ENCODE measurements at places on chromosomes 5 and 9.

GRCh38 chr5:113054899-113055298 lies 78.3 kb downstream of the DCP2 start:
- no peak for DNase-seq

DNA sequence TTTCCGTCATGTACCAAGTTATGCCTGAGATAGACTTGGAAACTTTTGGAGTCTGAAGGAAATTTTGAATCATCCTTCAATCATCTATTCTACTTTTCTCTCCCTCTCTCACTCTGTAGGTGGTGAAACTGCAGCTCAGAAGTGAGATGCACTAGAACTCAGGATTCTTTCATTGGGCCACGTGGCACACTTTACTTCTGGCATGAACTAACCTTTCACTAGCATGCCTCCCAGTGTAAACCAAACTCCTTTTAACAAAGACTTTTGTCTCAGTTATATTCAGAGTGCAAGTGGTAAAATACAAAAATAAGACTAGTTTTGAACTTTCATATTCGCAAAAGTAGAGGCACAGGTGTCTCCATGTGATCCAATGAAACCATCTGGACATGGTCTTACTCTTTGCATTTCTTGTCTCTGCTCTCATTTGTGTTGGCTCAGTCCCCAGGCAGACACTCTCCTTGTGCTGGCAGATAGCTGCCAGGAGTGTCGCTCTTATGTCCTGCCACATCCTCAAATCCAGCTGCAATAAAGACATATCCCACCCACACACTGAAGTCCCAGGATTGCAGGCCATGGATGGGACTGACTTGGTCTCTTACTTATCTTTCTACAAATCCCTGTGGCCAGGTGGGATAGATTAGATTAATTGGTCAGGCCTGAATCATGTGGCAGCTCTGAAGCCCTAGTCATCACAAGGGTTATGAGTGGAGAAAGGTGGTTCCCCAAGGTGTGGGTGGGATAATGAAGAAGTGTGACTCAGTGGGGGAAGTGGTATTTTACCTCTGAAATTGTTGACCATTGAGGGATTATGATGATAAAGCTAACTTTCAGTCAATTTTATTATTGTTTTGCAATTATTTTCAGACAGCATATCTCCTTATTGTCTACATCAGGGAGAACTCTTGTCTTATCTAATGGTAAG lies 267.5 kb downstream of the GABRB2 start:
- no peak for DNase-seq

- no peak for DNase-seq
These were observed 11.1 kb upstream of the VPS13A start for GRCh38 chr9:77166193-77166592.

GRCh38 chr9:132582276-132582785 lies at the start of gene BARHL1:
BARHL1 (plus strand) TSS chr9:132582606; CDS start chr9:132582798, 192 bp downstream.
- no peak for DNase-seq

GRCh38 chr9:10230512-10230911 lies 382.3 kb downstream of the PTPRD start:
- DNase-seq = no peak

DNA sequence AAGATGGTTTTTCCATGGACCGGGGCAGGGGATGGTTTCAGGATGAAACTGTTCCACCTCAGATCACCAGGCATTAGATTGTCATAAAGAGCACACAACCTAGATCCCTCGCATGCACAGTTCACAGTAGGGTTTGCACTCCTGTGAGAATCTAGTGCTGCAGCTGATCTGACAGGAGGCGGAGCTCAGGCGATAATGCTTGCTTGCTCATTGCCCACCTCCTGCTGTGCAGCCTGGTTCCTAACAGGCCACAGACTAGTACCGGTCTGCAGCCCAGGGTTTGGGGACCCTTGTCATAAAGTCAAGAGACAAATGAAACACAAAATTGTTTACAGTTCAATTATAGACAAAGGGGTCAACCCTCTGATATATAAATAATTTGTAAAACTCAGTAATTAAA lies 101.7 kb downstream of the RANBP17 start:
- DNase-seq = no peak

- no peak for DNase-seq
These were observed 286.9 kb downstream of the ARHGEF28 start for GRCh38 chr5:73912821-73913271.

- no peak for DNase-seq
These were observed 1.4 kb downstream of the PPP3R2 start for GRCh38 chr9:101593345-101593744.

- no peak for DNase-seq
These were observed 39.4 kb downstream of the TNFAIP8 start for GRCh38 chr5:119395080-119395836.

GRCh38 chr5:59209758-59210359 lies 627.0 kb downstream of the RAB3C start:
- no peak for DNase-seq

- DNase-seq = no peak
These were observed at the start of gene ANKDD1B for GRCh38 chr5:75611311-75612225. ANKDD1B (plus strand) TSS chr5:75611453; CDS start chr5:75611635, 182 bp downstream.

DNA sequence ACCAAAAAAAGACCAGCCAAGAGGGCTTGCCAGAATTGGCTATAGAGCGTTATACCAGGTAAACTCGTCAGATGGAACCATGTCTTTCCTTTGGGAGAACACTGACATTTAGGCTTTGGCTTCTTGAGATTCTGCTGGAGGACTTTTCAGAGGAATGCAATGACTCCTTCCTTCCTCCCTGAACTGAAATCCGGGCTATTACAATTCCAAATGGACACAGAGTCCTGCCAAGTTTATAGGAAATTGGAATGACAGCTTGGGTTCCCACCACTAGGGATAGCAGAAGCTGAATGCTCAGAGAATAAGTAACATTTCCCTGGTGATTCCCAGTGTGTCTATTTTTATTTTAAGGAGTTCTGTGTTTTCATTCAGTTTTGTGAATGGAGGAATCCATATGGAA lies 143.0 kb downstream of the FGF1 start:
- no peak for DNase-seq

DNA sequence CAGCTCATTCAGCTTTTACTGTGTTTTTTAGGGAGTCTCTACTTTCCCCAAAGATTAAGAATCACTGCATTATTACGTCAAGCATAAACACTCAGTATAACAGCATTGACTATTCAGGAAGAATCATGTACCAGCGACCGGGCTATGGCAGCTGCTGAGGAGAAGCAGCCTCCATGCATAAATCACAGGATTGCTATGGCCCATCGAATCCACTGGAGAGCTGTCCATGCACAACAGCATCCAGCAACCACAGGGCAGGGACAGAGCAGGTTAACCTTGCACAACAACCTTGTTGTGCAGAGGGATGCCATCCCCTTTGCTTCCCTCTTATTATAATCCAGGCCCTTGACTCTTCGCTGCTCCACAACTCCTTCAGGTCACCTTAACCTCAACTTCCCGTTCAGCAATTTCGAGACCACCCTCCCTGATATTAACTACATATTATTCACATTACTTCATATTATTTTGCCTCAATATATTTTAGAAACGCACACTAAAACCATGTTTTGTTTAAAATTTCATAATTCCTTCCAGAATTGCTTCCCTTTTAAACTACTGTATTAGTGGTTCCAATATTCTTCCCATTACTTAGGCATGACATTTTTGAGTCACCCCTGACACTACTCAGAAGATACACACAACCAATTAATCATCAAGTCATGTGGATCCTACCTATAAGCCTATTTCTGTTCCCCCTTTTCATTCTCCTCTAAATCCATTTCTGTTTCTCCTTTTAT lies 991 bp downstream of the IARS1 start:
- no peak for DNase-seq

- DNase-seq = no peak
These were observed 215.8 kb upstream of the TRIM32 start for GRCh38 chr9:116471093-116471906.

GRCh38 chr5:124841829-124842712 lies 95.6 kb upstream of the ZNF608 start:
- DNase-seq = no peak

GRCh38 chr5:158513490-158514318 lies 586.0 kb downstream of the EBF1 start:
- DNase-seq = no peak

GRCh38 chr5:44361342-44362001 lies 27.7 kb downstream of the FGF10 start:
- no peak for DNase-seq

- DNase-seq = no peak
These were observed 256.4 kb downstream of the EBF1 start for GRCh38 chr5:158843305-158843704.

GRCh38 chr5:82738681-82739269 lies 338.4 kb downstream of the TMEM167A start:
- DNase-seq = peak; percentile 35

- DNase-seq = no peak
These were observed 3.3 kb downstream of the SNAPC3 start for GRCh38 chr9:15426019-15426418.

- DNase-seq = no peak
These were observed 82.2 kb upstream of the SLCO6A1 start for GRCh38 chr5:102581011-102581410.

DNA sequence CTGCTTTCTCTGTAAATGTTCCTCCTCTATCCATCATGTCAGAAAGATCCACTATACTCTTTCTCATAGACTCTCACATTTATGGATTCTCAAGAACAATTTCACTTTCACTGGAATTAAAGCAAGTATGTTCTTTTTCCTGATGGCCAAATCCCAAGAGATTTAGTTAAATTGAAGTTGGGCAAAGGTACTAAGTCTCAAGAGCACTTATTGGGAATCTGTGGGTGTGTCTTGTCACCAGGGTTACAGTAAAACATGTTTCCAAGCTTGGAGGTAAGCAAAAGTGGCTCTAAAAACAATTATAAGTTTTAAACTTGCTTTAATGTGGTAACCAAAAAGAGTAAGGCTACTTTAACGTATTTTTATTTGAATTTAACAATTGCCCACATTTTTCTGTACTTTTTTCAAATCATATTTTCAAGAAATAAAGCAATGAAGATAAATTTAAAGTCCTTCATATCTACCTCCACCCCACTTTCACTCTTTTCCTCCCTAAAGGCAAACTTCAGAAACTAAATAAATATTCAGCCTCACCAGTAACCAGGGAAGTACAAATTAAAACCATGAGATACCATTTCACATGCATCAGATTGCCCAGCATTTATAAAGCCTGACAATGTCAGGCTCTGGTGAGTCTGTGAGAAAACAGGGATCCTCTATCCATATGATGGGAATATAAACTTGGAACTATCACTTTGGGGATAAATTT lies 387.4 kb downstream of the CETN3 start:
- DNase-seq = no peak

- no peak for DNase-seq
These were observed 13.8 kb downstream of the RGMB start for GRCh38 chr5:98787131-98787719.

- no peak for DNase-seq
These were observed 29.1 kb upstream of the MED27 start for GRCh38 chr9:132108728-132109127.

- no peak for DNase-seq
These were observed 51.3 kb downstream of the LHFPL2 start for GRCh38 chr5:78597068-78597973.

DNA sequence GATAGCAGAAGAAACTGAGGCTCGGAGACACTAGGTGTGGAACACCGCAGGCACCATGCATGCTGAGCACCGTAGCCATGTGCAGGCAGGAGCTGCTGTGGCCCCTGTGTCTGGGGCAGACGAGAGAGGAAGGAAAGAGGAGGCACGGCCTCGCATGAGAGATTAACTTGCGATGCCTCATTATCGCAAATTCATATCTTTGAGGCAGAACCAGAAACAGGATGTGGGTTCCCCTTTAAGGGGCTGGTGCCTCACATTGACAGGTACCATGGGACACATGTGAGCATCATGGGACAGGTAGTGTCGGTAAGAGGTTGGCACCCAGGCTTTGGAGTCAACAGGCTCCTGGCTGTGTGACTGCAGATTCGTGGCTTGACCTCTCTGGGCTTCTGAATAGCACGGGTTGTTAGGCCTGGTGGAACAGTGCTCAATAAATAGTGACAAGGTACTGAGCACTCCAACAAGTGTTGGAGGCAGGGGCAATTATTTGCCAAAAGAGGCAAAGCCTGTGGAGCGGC lies 40.8 kb downstream of the NAIF1 start:
- DNase-seq = no peak

DNA sequence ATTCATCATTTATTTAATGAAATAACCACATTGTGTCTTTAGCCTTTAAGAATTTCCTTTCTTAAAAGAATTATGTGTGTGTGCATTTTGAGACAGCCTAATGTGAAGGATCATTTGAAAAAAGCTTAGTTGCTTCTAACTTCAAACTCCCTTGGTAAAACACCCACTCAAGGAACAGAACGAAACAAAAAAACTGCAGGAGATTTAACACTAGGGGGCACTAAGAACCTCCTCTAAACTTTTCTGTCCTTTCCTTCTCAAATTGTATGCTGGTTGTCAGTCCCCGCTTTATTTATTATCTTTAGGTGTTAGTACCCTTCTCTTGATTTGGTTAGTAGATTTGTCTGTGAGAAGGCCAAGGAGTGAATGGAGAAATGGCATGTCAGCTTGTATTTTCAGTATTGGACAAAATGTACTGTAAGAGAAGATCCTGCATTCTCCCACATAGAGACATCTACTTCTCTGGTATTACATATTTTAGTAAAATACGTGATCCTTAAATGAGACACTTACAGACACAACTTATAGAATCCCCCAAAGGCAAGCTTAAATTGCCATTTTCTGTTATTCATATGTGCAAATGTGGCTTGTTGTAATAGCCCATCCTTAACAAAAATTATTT lies 229.7 kb downstream of the MRPS30 start:
- DNase-seq = no peak

DNA sequence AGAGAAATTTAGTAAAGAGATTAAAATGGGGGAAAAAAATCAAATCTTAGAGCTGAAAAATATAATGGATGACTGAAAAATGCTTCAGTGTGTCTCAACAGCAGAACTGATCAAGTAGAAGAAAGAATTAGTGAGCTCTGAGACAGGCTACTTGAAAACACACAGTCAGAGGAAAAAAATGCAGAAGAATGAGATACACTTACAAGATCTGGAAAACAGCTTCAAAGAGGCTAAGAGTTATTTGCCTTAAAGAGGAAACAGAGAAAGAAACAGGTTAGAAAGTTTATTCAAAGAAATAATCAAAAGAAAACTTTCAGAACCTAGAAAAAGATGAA lies 70.5 kb upstream of the OR2K2 start:
- DNase-seq = no peak

DNA sequence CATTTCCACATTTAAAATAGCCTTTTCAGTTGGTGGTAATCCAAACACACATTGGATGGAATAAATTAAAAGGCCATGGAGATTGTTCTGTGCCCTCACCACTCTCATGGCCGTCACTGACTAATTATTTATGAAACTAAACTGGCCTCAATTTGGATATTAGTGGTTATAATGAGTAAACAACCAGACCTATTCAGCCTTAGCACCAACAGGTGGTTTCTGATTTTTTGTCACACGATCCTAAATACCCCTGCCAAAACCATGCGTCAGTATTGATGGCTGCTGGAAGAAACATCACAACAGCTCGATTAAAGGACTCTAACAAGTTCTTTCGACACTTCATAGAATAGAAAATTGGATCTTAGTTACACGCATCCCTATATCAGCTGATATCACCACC lies 276.0 kb upstream of the DAP start:
- no peak for DNase-seq

- no peak for DNase-seq
These were observed 68.3 kb downstream of the WNK2 start for GRCh38 chr9:93252116-93252780.

GRCh38 chr5:180197016-180197702 lies 11.9 kb downstream of the RASGEF1C start:
- no peak for DNase-seq

Measured in NCI-H2227 treated with DMSO at 0.1 percent for 48 hours (cell line).